ENCODE measurements at places on chromosomes 5 and 9.

- DNase-seq: no peak
Observed at GRCh38 chr9:134231330-134231745, 67.0 kb upstream of the RNU6ATAC start.

GRCh38 chr9:30773427-30773826, 1611.0 kb upstream of the ACO1 start:
- DNase-seq: no peak

DNA sequence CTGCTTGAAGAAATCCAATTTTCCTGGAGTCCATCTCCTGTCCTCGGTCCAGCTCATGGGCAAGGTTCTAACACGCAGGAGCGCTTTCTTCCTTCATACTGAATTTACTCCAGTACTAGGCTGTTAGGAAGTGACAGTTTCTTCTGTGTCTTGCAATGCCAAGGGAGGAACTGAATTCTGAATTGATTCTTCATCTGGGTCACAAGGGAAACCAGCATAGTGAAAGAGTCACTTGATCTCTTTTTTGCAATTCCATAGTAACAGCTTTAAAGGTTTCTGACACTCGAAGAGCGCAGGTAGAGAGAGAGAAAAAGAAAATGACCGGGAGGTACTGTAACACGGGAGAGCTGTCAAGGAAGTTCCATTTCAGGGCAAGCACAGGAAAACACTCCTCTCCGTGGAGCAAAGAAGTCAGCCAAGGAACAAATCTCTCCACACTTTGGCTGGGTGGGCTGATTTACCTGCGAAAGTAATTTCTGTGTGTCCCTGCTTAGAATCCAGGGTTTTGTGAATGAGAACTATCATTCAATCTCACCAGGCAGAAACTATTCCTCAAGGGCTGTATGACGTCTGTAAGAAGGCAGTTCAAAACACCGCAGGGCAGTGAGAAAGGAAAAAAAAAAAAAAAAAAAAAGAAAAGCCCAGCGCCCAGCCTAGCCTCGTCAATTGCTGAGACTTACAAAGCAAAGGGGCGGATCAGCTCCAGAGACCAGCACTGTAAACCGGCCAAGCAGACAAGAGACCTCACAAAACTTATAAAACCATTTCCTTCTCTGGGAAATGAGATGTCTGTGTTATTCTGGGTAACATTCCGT, 617.8 kb downstream of the PDE4D start:
- DNase-seq: no peak

GRCh38 chr5:69131304-69131703, 35.6 kb upstream of the CCNB1 start:
- DNase-seq: no peak

- DNase-seq: no peak
Observed at GRCh38 chr9:86983620-86984259, 36.4 kb upstream of the GAS1 start.

- DNase-seq: no peak
Observed at GRCh38 chr9:34431667-34432066, 26.7 kb downstream of the FAM219A start.

DNA sequence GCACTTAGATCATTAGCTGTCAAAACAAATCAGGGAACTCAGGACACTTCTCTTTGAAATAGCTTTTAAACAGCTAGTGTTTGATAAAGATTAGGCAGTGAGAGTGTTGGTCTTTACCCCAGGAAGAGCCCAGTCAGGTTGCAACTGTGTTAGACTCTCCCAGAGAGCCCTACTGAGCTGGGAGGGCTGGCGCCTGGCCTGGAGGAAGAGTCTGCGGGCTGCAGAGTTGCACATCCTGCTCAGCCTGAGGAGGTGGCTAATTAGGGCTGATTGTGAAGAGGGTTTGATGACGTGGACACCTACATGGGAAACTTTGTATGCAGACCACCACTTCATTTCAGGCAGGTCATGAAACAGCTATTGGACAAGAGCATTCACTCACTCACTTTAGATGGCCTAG, 112.0 kb downstream of the TMEM174 start:
- no peak for DNase-seq

GRCh38 chr5:174426388-174426787, 298.0 kb upstream of the MSX2 start:
- DNase-seq: no peak

- DNase-seq: no peak
Observed at GRCh38 chr9:34010979-34011378, 37.7 kb downstream of the UBAP2 start.

- DNase-seq: no peak
Observed at GRCh38 chr9:137294681-137295237, 7.3 kb downstream of the NRARP start.

GRCh38 chr5:111747337-111747736, 9.7 kb downstream of the NREP start:
- no peak for DNase-seq

GRCh38 chr9:33167972-33168461, 881 bp upstream of the B4GALT1 start:
- no peak for DNase-seq

- DNase-seq: no peak
Observed at GRCh38 chr9:130290291-130291181, 25.0 kb downstream of the HMCN2 start.

GRCh38 chr9:72574156-72574810, 52.9 kb downstream of the TMC1 start:
- no peak for DNase-seq

DNA sequence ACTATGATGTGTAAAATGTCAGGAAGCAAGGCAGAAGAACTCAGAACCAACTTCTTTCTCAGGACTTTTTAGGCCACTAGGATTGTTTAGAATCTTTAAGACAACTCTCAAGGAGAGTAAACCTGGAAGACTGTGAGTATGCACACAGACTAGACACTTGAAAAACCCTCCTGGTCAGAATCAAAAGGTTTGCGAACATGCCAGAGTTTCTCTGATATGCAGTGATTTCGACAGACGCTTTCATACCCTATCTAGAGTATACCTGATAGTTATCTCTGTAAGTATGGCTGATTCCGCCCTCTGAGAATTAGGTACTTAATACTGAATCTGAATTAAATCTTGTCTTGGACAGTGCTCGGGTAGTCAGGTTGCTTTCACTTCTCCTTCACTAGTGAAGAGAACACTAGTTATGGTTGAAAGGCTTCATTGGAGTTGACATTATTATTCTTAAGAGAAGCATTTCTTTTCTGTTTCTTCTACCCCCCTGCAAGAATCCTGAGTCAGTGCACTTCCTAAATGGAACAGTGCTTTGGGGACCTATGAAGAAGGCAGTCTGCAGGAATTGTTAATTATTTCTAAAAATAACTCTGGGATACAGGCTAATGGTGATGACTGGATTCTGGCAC, 158.1 kb downstream of the HACD4 start:
- DNase-seq: no peak

- DNase-seq: no peak
Observed at GRCh38 chr5:17257705-17258273, 40.4 kb downstream of the BASP1 start.

GRCh38 chr9:135302329-135303279, 177.0 kb upstream of the PPP1R26 start:
- DNase-seq: no peak

- DNase-seq: no peak
Observed at GRCh38 chr5:7902201-7902600, 33.3 kb downstream of the MTRR start.

GRCh38 chr5:141651728-141652105, 499 bp upstream of the FCHSD1 start:
- DNase-seq: no peak

DNA sequence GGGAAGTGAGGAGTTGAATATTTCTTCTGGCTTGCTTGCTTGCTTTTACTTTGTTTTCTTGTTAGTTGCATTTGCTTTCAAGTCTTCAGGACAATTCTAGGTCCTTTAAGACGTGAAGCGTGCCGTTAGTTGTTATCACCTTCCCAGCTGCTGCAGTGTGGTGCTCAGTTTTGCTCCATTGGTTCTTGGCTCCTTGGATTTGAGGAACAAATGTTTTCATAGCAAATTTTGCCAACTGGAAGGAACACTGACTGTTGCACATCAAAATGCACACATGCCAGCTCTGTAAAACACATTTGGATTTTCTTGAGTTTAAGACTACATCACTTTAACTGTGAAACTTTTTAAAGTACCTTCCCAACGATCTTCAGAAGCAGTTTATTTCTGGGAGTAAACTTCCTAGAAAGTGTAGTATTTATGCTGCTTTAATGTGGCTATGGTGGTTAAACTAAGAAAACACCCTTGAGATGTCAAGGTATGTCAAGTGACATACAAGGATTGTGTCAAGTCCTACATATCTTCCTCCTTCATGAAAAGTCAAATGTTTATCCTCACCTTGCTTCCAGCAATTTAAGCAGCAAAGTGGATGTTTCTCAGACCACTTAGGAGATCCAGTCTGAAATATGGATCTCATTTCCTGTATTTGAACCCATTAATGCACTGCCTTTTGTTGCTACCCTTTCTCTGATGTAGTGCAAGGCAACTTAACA, 24.9 kb downstream of the MOCS2 start:
- DNase-seq: no peak

GRCh38 chr9:110828264-110828663, 159.7 kb downstream of the MUSK start:
- DNase-seq: no peak

All from stimulated activated CD8-positive, alpha-beta memory T cell treated with anti-CD3 and anti-CD28 coated beads, Interleukin-4, amount 100 ng/mL, for 1 hour (primary cell).